ENCODE measurements at places on chromosomes 6 and 20. TPM values are rescaled to one million over a fixed set of nuclear protein-coding genes. Genes with fewer than 3 reads are reported as not detected.

Gene MUC21
- total RNA-seq = not detected

Gene ANGPT4
- 0.35 TPM for total RNA-seq

Gene KHDC1L
- total RNA-seq = 0.56 TPM

Gene RBPJL
- total RNA-seq = not detected

Gene PTGIS
- total RNA-seq = 117 TPM

Gene BIRC7
- 0.36 TPM for total RNA-seq

Gene RPS6KA2
- 12.0 TPM for total RNA-seq

Gene NKAPL
- not detected for total RNA-seq

Gene SIRPD
- total RNA-seq = not detected

Gene BCAS4
- 15.2 TPM for total RNA-seq

Gene EYA2
- total RNA-seq = 10.2 TPM

DNA sequence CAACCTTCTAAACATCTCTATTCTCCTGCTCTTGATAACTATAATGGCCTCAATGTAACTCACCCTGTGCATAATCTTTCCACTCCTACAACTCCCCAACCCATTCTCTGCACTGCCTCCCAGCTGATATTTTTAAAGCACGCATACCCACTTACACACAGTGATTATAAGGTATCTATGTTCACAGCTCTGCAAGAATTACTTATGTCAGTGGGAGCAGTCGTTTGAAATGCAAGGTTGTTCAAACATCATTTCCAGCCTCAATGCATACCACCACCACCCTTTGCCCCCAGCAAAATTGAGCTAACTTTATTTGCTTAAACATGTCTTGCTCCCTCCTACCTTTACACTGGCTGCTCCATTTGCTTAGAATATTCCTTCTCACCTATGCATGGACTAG lies 506.0 kb downstream of the RFPL4B start:
- H3K27me3 ChIP-seq = no peaks in the 10 kb centered on the region
- DNase-seq = no peak
- H3K4me1 ChIP-seq = peaks cover 33% of the 10 kb centered on the region
- no peak overlapping the region for H3K4me3 ChIP-seq
- no peak overlapping the region for H3K27ac ChIP-seq

DNA sequence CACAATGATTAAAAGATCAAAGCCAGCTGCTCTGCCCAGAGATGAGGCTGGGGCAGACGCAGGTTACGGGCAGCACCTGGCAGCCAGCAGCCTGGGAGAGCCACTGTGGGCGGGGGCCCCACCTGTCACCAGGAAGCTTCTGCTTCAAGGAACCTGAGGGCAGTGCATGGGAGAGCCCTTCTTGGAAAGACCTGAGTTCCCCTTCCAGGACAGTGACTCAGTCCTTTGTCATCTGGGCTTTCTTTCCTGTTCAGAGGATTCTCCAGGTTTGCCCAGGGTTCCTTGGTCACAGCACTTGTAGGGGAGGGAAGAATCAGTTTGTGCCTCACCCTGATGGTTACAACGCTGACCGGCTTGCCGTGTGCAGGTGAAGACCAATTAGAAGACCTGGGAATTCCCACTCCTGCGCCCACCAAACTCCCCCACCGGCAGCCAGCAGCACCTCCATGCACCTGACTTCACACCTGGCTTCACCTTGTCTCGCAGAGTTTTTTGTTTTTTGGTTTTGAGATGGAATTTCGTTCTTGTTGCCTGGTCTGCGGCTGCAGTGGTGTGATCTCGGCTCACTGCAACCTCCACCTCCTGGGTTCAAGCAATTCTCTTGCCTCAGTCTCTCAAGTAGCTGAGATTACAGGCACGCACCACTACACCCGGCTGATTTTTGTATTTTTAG lies 2.0 kb downstream of the ZBP1 start:
- H3K27ac ChIP-seq = no peak overlapping the region
- no peaks in the 10 kb centered on the region for H3K4me1 ChIP-seq
- no peak for DNase-seq
- no peaks in the 10 kb centered on the region for H3K36me3 ChIP-seq

- H3K27me3 ChIP-seq = no peaks in the 10 kb centered on the region
- H3K4me3 ChIP-seq = no peak overlapping the region
- H3K4me1 ChIP-seq = peaks cover 6% of the 10 kb centered on the region
- no peak for DNase-seq
- no peak overlapping the region for H3K27ac ChIP-seq
Observed at GRCh38 chr6:112058243-112059032, 4.5 kb downstream of the CCN6 start.

DNA sequence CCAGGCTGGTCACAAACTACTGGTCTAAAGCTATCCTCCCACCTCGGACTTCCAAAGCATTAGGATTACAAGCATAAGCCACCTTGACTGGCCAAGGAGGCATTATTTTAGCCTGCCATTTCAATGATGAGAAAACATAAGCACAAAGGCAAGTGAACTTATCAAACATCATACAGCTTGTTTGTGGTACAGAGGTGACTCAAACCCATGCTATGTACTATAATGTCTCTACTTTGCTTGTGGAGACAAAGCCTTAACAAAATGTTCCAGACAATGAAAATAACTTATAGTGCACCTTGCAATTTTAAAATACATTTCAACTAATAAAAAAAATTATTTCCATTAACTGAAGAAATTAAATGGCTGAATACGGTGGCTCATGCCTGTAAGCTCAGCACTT lies 26.2 kb downstream of the HDAC2 start:
- H3K27me3 ChIP-seq = no peaks in the 10 kb centered on the region
- no peak overlapping the region for H3K4me3 ChIP-seq
- H3K36me3 ChIP-seq = peaks cover 42% of the 10 kb centered on the region
- no peak overlapping the region for H3K27ac ChIP-seq
- H3K4me1 ChIP-seq = no peaks in the 10 kb centered on the region
- no peak for DNase-seq

DNA sequence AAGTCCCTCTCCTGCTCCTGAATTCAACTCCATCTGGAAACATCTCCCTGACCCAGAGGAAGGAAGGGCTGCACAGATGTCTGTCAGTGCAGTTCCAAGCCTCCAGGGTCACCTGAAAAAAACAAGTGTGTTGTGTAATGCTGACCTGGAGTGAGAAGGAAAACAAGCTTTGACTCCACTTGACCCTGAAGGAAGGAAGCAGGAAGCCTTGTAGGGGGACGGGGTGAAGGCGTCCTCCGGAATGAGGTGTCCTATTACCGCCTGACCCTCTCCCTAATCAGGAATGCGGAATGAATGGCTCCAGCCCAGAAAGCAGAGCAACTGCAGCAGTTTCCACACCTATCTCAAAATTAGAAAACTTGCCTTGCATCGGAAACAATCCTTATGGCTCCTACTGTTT lies 13.9 kb upstream of the ADGRF5 start:
- H3K27me3 ChIP-seq = no peaks in the 10 kb centered on the region
- no peak overlapping the region for H3K27ac ChIP-seq
- H3K4me3 ChIP-seq = no peak overlapping the region
- DNase-seq = no peak
- H3K36me3 ChIP-seq = no peaks in the 10 kb centered on the region
- H3K4me1 ChIP-seq = peaks cover 7% of the 10 kb centered on the region

DNA sequence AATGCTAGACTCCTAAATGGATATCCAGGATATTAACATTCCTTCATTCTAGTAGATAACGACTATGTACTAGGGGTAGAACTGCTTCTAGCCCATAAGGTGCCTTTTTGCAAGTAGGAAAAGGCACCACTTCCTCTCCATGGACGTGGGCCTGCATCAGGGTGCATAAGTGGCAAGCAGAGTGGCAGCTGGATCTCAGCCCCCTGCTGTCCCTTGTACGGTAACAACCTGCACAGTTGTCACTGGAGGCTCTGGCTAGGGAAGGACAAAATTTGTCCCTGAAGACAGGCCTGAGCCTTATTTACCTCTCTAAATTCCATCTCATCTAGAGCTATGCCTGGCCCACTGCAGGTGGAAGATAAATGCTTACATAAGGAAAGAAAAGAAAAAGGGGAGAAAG lies 42.5 kb upstream of the SAYSD1 start:
- no peak overlapping the region for H3K27ac ChIP-seq
- no peak for DNase-seq
- no peak overlapping the region for H3K4me3 ChIP-seq
- no peaks in the 10 kb centered on the region for H3K4me1 ChIP-seq

GRCh38 chr6:168147205-168147738 lies 68.3 kb upstream of the FRMD1 start:
- no peak overlapping the region for H3K27ac ChIP-seq
- no peaks in the 10 kb centered on the region for H3K36me3 ChIP-seq
- H3K27me3 ChIP-seq = peaks cover 13% of the 10 kb centered on the region
- peak; percentile 26 for DNase-seq
- no peak overlapping the region for H3K4me3 ChIP-seq
- H3K4me1 ChIP-seq = peaks cover 20% of the 10 kb centered on the region

DNA sequence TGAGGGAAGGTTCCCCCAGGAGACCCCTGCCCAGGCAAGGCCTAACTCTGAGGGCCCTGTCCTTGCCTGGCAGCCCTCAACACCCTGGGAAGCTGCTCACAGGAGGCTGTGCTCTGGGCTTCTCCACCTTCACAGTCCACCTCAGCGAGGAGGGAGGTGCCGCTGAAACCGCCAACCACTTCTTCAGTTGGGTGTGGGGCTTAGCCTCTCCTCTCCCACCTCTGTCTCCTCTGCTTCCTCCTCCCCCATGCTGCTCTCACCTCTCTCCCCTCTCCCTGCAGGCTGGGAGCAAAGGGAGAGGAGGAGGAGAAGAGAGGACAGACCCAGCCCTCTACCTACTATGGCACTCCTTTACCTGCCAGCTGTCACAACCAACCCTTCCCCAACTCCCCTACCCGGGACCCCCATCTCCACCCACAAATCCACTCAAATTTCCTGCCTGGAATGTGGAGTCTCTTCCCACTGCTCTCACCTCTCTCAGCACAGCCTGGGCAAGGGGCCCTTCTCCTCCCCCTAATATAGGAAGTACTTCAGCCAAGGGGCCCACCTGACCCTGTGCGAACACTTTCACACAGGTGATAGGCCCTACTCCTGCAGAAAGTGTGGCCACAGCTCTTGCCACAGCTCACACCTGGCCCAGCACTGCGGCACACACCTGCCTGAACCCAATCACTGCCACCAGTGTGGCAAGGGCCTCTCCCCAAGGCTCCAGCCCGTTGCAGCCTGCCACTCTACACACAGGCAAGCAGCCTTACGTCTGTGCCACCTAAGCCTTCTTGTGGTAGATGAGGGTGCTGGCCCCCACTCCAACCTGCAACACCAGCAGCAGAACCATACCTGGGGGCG lies 7.2 kb downstream of the RING1 start:
- peaks cover 21% of the 10 kb centered on the region for H3K4me1 ChIP-seq
- no peak overlapping the region for H3K4me3 ChIP-seq
- peaks cover 46% of the 10 kb centered on the region for H3K27me3 ChIP-seq
- DNase-seq = no peak
- peaks cover 2% of the 10 kb centered on the region for H3K36me3 ChIP-seq

GRCh38 chr6:5905431-5906339 lies 101.0 kb downstream of the NRN1 start:
- H3K27ac ChIP-seq = no peak overlapping the region
- no peak overlapping the region for H3K4me3 ChIP-seq
- H3K27me3 ChIP-seq = peaks cover 4% of the 10 kb centered on the region
- H3K36me3 ChIP-seq = no peaks in the 10 kb centered on the region
- no peaks in the 10 kb centered on the region for H3K4me1 ChIP-seq

DNA sequence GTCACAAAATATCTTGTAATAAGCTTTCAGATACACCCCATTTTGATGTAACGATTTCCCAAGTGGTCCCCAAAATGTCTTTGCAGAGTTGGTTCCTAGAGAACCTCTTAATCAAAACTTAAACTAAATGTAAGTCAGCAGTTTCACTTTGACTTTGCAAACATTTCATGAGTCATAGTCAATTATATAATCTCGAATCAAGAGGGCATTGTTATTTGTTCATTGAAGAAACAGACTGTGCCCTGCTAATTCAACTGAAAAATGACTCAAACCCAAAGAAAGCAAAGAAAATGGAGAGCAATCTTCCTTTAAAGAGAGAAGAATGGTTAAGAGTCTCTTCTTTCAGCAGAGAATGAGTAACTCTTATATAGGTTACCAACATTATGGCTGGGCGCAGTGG lies 58.3 kb downstream of the IPCEF1 start:
- no peak overlapping the region for H3K4me3 ChIP-seq
- no peaks in the 10 kb centered on the region for H3K36me3 ChIP-seq
- H3K27me3 ChIP-seq = no peaks in the 10 kb centered on the region
- peaks cover 12% of the 10 kb centered on the region for H3K4me1 ChIP-seq
- no peak overlapping the region for H3K27ac ChIP-seq

DNA sequence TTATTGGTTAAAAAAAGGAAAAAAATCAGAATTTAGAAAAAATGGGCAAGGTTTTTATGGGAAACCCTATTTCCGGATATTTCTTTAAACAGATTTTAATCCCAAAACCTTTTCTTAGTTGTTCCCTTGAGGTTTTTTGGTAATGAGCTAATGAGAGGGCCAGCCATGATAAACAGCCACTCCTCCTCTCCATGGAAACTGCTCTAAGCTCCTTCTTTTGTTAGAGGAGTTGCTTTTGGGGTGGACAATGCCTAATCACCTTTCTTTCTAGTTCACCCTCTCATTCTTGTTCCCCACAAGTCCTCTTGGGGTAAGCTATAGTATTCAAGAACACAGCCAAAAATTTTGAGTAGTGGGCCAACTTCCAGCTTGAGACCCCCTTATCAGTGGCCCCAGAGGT lies 105.0 kb upstream of the FAM184A start:
- H3K4me1 ChIP-seq = peaks cover 11% of the 10 kb centered on the region
- no peak for DNase-seq
- H3K36me3 ChIP-seq = peaks cover 39% of the 10 kb centered on the region

- no peaks in the 10 kb centered on the region for H3K27me3 ChIP-seq
- DNase-seq = peak; percentile 85
- no peak overlapping the region for H3K4me3 ChIP-seq
- H3K27ac ChIP-seq = no peak overlapping the region
- no peaks in the 10 kb centered on the region for H3K4me1 ChIP-seq
- H3K36me3 ChIP-seq = peaks cover 42% of the 10 kb centered on the region
Observed at GRCh38 chr20:41173161-41173721, 35.9 kb downstream of the PLCG1 start.

DNA sequence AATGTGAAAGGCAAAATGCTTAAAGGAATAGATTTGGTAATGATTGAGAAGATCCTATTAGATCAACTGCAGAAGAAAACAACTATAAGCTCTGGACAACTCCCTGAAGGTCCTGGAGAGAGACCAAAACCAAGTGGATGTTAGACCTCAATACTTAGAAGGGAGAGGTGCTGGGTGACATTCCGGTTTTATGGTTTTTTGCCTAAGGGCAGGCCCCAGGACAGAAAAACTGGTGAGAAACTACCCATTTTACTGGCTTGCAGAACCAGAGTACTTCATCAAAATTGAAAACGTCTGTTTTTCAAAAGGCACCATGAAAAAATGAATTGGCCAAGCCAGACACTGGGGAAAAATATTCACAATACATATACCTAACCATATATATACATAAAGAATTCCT lies 26.3 kb downstream of the SAMHD1 start:
- H3K27me3 ChIP-seq = no peaks in the 10 kb centered on the region
- no peak overlapping the region for H3K4me3 ChIP-seq
- peaks cover 8% of the 10 kb centered on the region for H3K4me1 ChIP-seq
- DNase-seq = no peak

- no peak for DNase-seq
- H3K27me3 ChIP-seq = no peaks in the 10 kb centered on the region
- H3K27ac ChIP-seq = peak overlapping the region; percentile 55
Observed at GRCh38 chr6:25172819-25173218, 106.4 kb upstream of the CARMIL1 start.
